GM19239 (cell line): ENCODE measurements at places on chromosomes 1 and 21.

DNA sequence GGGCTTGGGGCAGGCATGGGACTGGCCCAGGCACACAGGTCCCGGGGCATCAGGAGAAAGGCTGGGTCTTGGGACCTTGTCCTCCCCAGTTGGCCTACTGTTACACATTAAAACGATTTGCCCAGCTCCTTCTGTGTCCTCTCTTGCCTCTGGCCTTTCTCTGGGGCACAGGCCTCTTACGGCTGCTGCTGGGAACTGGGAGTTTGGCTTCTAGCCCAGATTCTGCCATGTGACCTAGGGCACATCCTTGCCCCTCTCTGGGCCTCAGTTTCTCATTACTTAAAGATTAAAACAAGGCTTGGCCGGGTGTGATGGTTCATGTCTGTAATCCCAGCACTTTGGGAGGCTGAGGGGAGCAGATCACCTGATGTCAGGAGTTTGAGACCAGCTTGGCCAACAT, 14.0 kb downstream of the KDF1 start:
- DNase-seq = no peak

DNA sequence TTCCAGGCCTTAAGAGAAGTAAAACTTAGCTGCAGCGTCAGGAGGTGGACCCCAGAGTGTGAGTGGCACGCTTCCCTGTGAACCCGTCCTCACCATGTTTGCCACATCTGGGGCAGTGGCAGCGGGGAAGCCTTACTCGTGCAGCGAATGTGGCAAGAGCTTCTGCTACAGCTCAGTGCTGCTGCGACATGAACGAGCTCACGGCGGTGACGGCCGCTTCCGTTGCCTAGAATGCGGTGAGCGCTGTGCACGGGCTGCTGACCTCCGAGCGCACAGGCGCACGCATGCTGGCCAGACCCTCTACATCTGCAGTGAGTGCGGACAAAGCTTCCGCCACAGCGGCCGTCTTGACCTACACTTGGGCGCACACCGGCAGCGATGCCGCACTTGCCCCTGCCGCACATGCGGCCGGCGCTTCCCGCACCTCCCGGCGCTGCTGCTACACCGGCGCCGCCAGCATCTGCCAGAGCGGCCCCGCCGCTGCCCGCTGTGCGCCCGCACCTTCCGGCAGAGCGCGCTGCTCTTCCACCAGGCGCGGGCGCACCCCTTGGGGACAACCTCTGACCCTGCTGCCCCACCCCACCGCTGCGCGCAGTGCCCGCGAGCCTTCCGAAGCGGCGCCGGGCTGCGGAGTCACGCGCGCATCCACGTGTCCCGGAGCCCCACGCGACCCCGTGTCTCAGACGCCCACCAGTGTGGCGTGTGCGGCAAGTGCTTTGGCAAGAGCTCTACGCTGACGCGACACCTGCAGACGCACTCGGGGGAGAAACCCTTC, 9.3 kb downstream of the ZNF672 start:
- no peak for DNase-seq

GRCh38 chr1:85495556-85495955, 30.6 kb upstream of the DDAH1 start:
- DNase-seq = no peak

DNA sequence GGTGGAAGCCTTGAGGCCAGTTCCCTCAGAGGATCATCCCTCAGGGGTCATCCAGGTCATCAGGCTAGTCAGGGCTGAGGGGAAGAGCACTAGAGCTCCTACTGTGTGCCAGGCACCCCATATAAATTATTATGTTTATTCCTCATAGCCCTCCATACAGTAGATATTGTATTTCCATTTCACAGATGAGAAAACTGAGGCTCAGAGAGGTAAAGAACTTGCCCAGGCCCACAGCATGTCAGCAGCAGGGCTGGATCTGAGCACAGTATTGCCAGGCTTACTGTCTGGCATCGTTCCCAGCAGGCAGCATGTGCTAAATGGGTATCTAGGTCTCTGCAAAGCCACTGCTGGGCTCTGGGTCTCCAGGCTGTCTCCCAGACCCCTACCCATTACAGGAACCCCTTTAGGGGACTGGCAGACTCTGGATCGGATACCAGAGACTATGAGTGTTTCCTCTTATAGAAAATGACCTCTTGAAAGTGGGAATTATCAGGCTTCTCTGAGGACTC, 153.3 kb downstream of the PTPRU start:
- DNase-seq = no peak

- no peak for DNase-seq
These were observed 112.1 kb downstream of the PHTF1 start for GRCh38 chr1:113647164-113647563.

GRCh38 chr1:32411261-32411660, 17.0 kb upstream of the BSDC1 start:
- DNase-seq = no peak

DNA sequence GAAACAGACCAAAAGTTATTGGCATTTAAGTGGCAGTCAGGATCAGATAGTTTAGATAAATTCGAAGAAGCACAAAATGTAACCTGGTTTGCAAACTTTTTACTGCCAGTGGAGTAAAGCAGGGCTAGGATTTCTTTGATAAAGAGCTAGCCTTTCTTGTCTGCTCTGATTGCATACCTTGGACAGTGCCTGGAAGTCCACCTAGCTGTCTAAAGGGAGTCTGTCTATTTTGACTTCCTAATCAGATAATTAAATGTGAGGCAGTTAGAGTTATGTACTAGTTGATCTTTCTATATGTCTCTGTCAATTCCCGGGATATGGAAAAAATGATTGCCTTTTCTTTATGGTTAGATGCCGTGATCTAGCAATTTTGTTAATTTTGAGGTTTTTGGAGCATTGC, 4.1 kb downstream of the GPSM2 start:
- DNase-seq = no peak

- DNase-seq = no peak
These were observed 6.5 kb downstream of the KCNN3 start for GRCh38 chr1:154863315-154864174.

- DNase-seq = no peak
These were observed 109.9 kb upstream of the IFFO2 start for GRCh38 chr1:19066248-19066873.

DNA sequence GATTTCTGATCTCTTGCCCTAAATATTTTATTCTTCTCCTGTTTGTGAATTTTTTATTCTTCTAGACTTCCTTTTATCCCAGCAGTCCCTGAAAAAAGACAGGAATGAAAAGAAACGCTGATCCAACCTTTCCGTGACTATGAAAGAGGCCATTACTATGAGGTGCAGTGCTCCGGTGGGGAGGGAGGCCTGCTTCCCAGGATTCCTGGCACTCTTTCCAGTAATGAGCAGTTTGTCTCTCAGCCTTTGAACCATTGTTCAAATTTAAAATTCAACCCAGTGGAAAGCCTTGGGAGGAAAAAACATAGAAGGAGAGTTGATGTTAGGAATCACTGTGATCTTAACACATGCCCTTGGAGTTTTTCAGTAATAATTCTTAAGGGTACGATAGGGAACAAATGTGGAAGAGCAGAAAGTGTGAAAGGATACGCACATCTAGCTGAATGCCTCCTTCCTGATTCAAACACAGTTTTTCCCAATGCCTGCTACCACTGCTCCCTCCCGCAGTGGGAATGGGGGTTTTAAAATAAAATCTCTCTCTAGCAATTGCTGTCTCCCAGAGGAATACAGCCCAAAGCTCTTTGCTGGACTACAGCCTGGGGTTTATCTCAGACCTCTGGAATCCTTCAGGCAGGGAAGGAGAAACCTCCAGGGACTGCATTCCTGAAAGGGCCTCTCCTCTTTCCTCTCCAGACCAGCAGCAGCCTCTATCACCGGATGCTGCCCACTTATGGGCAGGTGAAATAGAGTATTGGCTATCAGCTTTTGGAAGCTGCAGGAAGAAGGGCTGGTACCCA, 6.1 kb downstream of the IER5 start:
- DNase-seq = no peak

DNA sequence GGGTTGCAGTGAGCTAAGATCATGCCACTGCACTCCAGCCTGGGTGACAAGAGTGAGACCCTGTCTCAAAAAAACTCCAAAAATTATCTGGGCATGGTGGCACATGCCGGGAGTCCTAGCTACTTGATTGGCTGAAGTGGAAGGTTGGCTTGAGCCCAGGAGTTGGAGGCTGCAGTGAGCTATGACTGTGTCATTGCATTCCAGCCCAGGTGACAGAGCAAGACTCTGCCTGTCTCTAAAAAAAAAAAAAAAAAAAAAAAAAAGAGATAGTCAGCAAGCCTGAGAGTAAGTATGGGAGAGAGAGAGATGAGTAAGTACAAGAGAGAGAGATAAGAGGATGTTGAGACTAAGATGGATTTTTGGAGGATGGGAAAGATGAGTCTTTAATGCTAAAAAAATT, 180.8 kb upstream of the CACYBP start:
- no peak for DNase-seq

GRCh38 chr1:221845650-221846371, 103.9 kb upstream of the DUSP10 start:
- DNase-seq = no peak

DNA sequence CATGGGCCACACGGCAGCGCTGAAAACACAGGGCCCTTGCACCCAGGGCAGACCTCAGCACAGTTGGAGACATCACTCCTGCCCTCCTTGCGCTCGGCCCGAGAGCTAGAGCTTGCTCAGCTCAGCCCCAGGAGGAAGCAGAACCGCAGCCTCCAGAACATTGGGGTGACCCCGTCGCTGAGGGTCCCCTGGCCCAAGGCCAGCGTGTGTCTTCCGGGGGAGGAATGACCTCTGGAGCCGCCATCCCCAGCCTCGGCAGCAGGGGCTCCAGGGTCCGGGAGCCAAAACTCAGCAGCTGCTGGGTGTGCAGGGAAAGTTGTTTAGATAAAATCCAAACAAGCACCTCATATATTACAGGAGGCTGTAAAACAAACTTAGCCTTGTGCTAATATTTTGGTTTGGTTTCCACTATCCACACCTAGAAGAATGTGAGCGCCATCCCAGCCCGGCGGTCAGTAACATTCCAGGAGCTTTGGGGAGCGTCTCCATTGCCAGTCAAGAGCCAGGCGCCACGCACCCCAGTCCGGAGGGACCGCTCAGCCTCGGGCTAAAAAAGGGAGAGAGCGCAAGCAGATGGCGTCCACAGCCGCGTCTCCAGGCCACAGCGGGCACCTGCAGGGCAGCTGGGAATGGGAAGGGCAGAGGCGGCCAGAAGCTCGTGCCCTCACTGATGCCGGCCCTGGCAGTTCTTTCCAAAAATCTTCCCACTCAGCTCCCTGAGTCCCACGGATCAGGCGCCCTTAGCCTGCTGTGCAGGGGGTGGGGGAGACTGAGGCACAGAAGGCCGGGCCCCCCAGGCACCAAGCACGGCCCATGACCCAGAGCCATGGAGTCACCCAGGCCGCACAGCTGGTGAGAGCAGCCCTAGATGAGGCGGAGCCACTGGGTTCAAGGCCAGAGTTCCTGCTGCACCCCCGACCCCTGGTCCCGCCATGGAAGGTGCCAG, 52.0 kb downstream of the SLX9 start:
- no peak for DNase-seq

GRCh38 chr1:50420689-50421365, 2.4 kb downstream of the DMRTA2 start:
- no peak for DNase-seq

DNA sequence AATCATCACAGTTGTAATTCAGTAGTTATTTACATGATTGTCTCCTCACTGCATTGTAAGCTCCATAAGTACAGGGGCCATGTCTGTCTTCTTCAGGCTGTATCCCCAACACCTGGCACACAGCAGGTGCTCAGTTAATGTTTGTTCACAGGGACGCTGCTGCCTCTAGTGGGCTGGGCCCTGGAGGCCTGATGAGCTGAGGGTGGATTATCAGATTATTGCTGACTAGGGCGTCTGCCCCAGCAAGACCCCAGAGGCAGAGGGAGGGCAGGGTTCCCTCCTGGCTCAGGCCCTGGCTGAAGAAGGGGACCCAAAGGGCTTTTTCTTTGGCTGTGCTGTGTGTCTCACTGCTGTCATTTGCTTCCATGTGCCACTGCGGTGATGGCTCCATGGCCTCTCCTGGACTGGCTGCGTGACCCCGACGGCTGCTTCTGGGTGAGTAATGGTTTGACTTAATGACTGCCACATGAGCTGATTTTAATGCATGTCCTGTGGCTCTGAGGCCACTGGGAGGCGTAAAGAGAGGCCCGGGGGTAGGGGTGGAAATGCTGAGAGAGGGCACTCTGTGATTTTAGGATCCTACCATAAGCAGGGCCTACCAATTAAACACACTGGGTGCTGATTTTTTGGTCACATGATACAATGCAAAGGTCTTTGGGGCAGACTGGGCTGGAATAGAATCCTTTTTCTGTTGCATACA, 20.8 kb upstream of the EPB41 start:
- no peak for DNase-seq

- no peak for DNase-seq
These were observed 130.3 kb upstream of the C21orf91 start for GRCh38 chr21:17949421-17949820.

- no peak for DNase-seq
These were observed 4.2 kb downstream of the TTC39A start for GRCh38 chr1:51325878-51326755.

DNA sequence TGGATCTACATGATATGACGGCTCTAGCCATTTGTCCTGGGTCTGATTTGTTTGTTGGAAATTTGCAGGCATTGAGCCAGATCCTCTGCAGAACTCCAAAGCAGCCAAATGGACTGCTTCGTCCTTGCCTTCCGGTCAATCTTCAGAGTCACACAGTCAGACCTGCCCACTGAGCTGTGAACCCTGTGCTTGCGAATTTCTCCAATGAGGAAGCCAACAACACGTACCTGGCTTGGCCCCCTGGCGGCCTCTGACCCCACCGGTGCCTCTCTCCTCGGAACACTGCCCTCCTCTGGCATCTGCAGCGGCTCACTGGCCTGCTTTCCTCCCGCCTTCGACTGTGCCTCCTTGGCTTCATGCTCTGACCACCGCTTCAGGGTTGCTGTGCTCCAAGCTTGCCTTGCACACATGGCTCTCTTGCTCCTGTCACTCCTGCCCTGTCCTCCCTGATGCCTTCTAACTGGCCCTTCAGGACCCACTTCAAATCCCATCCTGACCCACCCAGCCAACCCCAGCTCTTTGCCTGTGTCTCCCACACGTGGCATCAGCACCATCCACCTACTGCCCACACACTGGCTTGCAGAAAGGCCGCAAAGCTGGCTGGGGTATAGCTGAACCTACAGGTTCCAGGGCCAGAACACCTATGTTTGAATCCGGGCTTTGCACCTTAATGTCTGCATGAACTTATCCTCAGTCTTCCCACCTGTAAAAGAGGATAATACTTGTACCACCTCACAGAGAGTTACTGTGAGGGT, 128.2 kb downstream of the KCNN3 start:
- DNase-seq = no peak

- DNase-seq = no peak
These were observed 58.3 kb upstream of the DSCAM start for GRCh38 chr21:40905251-40905650.

- DNase-seq = no peak
These were observed 96.9 kb upstream of the BCL9 start for GRCh38 chr1:147444381-147444780.
